PC-3 (cell line): ENCODE measurements at places on chromosomes 11 and 22. TPM values are rescaled to one million over a fixed set of nuclear protein-coding genes. Genes with fewer than 3 reads are reported as not detected.
A peak's percentile ranks its signal among the peaks of the same experiment; 100 is the strongest.

CCDC116 gene
- not detected in 2 replicates for total RNA-seq

APOL4 gene
- 0.04 TPM in 1 of 2 replicates, not detected in the other for total RNA-seq

FOSL1 gene
- 656 and 851 TPM in 2 replicates for total RNA-seq

TNNI2 gene
- 0.55 TPM in 1 of 2 replicates, not detected in the other for total RNA-seq

FIBIN gene
- not detected in 2 replicates for total RNA-seq

BAIAP2L2 gene
- 0.80 TPM in 1 of 2 replicates, not detected in the other for total RNA-seq

- DNase-seq, result no peak
- H3K4me1 ChIP-seq, result no peaks in the 10 kb centered on the region
- H3K4me3 ChIP-seq, result no peak overlapping the region
- H3K27ac ChIP-seq, result no peak overlapping the region
- no peaks in the 10 kb centered on the region for H3K36me3 ChIP-seq
- no peaks in the 10 kb centered on the region for H3K27me3 ChIP-seq
Observed at GRCh38 chr11:118979434-118979833, 7.9 kb downstream of the FOXR1 start.

GRCh38 chr11:2934611-2935239 is 5.5 kb upstream of the PHLDA2 start:
- no peak for DNase-seq
- no peaks in the 10 kb centered on the region for H3K27me3 ChIP-seq
- H3K27ac ChIP-seq, result no peak overlapping the region
- H3K4me1 ChIP-seq, result peaks cover 29% of the 10 kb centered on the region

- H3K4me1 ChIP-seq, result no peaks in the 10 kb centered on the region
- H3K27ac ChIP-seq, result no peak overlapping the region
- no peak overlapping the region for H3K4me3 ChIP-seq
- no peak for DNase-seq
Observed at GRCh38 chr11:81959341-81959740, 774.3 kb downstream of the FAM181B start.

DNA sequence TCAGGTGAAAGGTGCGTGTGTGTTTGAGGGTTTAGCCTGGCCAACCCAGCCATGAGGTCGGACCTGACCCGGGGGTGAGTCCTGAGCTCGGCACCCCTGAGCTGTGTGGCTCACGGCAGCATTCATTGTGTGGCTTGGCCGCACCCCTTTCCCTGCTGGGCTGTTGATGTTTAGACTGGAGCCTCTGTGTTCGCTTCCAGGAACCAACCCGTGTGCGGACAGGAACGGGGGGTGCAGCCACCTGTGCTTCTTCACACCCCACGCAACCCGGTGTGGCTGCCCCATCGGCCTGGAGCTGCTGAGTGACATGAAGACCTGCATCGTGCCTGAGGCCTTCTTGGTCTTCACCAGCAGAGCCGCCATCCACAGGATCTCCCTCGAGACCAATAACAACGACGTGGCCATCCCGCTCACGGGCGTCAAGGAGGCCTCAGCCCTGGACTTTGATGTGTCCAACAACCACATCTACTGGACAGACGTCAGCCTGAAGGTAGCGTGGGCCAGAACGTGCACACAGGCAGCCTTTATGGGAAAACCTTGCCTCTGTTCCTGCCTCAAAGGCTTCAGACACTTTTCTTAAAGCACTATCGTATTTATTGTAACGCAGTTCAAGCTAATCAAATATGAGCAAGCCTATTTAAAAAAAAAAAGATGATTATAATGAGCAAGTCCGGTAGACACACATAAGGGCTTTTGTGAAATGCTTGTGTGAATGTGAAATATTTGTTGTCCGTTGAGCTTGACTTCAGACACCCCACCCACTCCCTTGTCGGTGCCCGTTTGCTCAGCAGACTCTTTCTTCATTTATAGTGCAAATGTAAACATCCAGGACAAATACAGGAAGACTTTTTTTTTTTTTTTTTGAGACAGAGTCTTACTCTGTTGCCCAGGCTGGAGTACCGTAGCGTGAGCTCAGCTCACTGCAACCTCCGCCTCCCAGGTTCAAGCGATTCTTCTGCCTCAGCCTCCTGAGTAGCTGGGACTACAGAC is 53.9 kb upstream of the PPP6R3 start:
- H3K4me1 ChIP-seq, result no peaks in the 10 kb centered on the region
- H3K27ac ChIP-seq, result no peak overlapping the region
- no peaks in the 10 kb centered on the region for H3K27me3 ChIP-seq
- DNase-seq, result no peak
- no peak overlapping the region for H3K4me3 ChIP-seq

GRCh38 chr11:68609761-68610160 is 74.6 kb upstream of the GAL start:
- H3K4me1 ChIP-seq, result no peaks in the 10 kb centered on the region
- H3K27ac ChIP-seq, result no peak overlapping the region
- no peak for DNase-seq

DNA sequence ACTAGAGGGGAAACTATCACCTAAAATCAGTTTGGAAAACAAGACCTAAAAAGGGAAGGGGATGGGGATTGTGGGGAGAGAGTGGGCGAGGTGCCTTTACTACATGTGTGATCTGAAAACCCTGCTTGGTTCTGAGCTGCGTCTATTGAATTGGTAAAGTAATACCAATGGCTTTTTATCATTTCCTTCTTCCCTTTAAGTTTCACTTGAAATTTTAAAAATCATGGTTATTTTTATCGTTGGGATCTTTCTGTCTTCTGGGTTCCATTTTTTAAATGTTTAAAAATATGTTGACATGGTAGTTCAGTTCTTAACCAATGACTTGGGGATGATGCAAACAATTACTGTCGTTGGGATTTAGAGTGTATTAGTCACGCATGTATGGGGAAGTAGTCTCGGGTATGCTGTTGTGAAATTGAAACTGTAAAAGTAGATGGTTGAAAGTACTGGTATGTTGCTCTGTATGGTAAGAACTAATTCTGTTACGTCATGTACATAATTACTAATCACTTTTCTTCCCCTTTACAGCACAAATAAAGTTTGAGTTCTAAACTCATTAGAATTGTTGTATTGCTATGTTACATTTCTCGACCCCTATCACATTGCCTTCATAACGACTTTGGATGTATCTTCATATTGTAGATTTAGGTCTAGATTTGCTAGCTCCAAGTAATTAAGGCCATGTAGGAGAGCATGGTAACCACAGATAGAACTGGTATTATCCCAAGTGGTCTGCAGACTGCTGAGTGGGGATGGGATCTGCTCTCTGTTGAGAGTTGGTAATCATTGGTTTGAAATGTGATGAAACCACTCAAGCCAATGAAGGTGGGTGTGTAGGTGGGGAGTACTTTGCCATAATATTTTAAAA is 3.6 kb downstream of the NEAT1 start:
- H3K36me3 ChIP-seq, result peaks cover 37% of the 10 kb centered on the region
- H3K4me3 ChIP-seq, result peak overlapping the region; percentile 93
- H3K27me3 ChIP-seq, result no peaks in the 10 kb centered on the region
- H3K27ac ChIP-seq, result peak overlapping the region; percentile 99

DNA sequence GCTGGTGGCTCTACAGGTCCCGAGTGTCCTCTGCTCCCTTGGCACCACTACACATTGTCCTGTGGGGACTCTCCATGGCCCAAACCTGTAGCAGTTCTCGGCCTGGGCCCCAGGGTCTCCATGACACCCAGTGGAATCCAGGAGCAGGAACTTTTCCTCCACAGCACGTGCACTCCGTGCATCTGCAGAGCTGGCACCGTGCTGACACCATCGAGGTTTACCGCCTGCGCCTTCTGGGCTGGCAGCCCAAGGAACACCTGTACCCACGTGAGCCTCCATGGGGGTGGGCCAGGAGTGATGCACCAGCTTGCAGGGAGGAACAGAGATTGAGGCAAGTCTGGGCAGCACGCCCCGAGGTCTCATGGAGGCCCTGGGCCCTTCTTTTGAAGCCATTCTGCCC is 25.2 kb downstream of the TSPAN32 start:
- H3K4me3 ChIP-seq, result no peak overlapping the region
- no peaks in the 10 kb centered on the region for H3K36me3 ChIP-seq
- H3K27me3 ChIP-seq, result no peaks in the 10 kb centered on the region
- H3K4me1 ChIP-seq, result peaks cover 8% of the 10 kb centered on the region; the same call in 1 of the 2 replicates
- no peak overlapping the region for H3K27ac ChIP-seq
- no peak for DNase-seq

- H3K36me3 ChIP-seq, result no peaks in the 10 kb centered on the region
- H3K4me1 ChIP-seq, result no peaks in the 10 kb centered on the region
- DNase-seq, result peak; percentile 57
- H3K27me3 ChIP-seq, result no peaks in the 10 kb centered on the region
Observed at GRCh38 chr11:84899740-84900139, 727.4 kb downstream of the DLG2 start.

DNA sequence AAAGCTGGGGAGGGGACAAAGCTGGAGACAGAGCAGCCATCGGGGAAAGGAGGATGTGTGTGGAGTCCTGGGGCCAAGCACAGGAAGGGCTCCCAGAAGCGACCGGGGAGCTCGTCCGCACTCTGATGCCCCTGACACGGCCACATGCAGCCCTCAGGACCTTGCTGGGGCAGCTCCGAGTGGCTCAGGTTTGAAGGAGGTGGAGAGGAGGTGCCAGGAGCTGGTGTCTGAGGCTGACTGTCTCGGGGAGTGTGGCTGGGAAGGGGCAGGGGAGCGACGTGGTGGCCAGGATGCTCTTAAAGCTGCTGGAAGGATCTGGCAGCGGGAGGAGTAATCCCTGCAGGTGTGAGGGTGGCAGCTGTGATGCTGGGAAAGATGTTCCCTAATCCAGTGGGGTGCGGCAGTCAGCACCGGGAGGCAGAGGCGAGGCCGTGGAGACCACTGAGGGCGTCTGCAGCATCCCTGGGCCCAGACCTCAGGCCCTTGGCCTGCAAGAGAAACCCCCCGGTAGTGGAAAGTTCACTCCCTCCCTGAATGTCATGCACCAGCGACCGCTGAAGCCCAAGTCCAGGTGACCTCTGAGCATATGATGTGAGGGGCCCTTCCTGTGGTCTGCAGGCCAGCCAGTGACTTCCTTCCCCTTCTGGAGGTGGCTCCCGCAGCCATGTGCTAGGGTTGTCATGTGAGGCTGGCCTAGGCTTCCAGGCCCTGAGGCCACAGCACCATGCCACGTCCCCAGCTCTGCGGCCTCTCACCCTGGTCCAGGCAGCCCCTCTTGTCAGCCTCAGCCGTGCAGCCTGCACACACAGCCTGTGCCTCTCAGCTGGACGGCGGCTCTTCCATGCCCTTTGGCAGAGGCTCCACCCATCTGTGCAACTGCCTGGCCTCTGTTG is 17.2 kb upstream of the CTSD start:
- H3K4me1 ChIP-seq, result peaks cover 23% of the 10 kb centered on the region
- no peak overlapping the region for H3K27ac ChIP-seq
- H3K4me3 ChIP-seq, result no peak overlapping the region
- no peaks in the 10 kb centered on the region for H3K36me3 ChIP-seq
- H3K27me3 ChIP-seq, result no peaks in the 10 kb centered on the region

DNA sequence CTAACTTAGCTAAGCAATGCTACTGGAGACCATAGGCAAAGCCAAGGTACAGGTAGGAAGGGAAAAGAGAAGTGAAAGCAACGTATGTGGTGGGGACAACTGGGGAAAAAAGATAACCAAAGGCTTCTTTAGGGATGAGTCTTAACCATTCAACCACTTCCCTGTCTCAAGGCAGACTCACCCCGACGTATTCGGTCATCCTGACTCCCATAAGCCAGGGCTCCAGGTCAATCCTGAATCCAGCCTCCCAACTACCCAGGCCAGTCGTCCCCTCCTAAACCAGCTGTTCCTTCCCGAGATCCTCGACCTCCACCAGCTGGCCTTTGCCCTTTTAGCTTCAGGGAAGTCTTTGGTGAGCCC is 330 bp downstream of the ACP2 start:
- H3K4me3 ChIP-seq, result peak overlapping the region; percentile 98
- H3K4me1 ChIP-seq, result peaks cover 7% of the 10 kb centered on the region; the same call in 1 of the 2 replicates
- H3K27me3 ChIP-seq, result no peaks in the 10 kb centered on the region
- 0 out of 2 replicates have a peak overlapping the region, but pooled peaks have one; percentile 59 for H3K27ac ChIP-seq
- no peak for DNase-seq

DNA sequence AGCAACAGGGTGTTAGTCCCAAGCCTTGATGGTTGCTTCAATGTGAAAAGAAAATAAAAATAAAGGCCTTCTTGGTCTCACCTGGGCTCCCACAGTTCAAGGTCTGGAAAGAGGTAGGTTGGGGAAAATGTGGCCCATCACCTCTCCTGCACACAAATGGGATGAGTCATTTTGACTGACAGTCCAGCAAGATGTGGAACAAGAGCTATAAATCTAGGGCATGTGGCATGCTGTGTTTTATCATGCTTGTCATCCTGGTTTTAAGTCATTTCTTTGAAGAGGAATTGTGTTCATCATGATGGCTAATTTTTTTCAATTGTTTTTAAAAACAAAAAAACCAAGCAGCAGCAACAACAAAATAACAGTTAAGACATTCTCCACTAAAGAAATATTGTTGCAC is 503.7 kb downstream of the NTM start:
- 0 out of 2 replicates have a peak, but pooled peaks cover 4% of the 10 kb centered on the region for H3K4me1 ChIP-seq
- H3K27me3 ChIP-seq, result no peaks in the 10 kb centered on the region
- H3K4me3 ChIP-seq, result no peak overlapping the region
- peak; percentile 52 for DNase-seq

GRCh38 chr11:131065435-131066413 is 149.4 kb upstream of the SNX19 start:
- peaks cover 93% of the 10 kb centered on the region for H3K27me3 ChIP-seq
- H3K4me1 ChIP-seq, result no peaks in the 10 kb centered on the region
- H3K27ac ChIP-seq, result no peak overlapping the region
- H3K36me3 ChIP-seq, result no peaks in the 10 kb centered on the region
- H3K4me3 ChIP-seq, result no peak overlapping the region
- DNase-seq, result no peak

DNA sequence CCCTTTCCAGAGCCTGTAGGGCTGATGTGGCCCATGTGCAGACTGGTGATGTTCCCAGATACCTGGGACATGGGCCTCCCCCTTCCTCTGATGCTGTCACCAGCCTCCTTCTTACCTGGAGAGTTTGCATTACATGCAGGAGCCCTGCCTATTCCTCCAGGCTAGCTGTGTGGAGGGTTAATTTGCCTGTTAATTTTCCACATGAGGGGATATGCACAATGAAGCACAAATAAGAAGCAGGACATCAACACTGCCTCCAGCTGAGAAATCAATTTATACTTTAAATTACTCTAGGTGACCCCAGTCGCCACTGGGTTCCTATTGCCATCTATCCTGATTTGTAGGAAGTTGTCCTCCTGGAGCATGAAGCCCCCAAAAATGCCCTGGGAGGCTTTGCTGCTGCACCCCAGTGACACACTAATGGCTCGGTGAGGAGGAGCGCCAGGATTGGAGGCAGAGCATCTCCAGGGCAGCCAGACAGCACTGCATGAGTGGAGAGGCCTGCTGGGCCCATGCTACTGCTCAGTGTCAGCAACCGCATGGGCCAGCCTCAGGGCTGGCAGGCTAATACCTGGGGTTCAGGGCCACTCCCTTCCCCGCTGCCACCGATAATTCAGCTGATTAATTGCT is 101.6 kb upstream of the USP47 start:
- peaks cover 9% of the 10 kb centered on the region; the same call in 1 of the 2 replicates for H3K4me1 ChIP-seq
- H3K36me3 ChIP-seq, result no peaks in the 10 kb centered on the region
- DNase-seq, result no peak
- no peak overlapping the region for H3K4me3 ChIP-seq
- H3K27me3 ChIP-seq, result no peaks in the 10 kb centered on the region

- H3K36me3 ChIP-seq, result no peaks in the 10 kb centered on the region
- no peak overlapping the region for H3K27ac ChIP-seq
- H3K4me1 ChIP-seq, result no peaks in the 10 kb centered on the region
- H3K27me3 ChIP-seq, result no peaks in the 10 kb centered on the region
Observed at GRCh38 chr11:114569801-114570200, 10.1 kb upstream of the NXPE1 start.
